EL (cell line): ENCODE measurements at places on chromosomes 13 and 19.

DNA sequence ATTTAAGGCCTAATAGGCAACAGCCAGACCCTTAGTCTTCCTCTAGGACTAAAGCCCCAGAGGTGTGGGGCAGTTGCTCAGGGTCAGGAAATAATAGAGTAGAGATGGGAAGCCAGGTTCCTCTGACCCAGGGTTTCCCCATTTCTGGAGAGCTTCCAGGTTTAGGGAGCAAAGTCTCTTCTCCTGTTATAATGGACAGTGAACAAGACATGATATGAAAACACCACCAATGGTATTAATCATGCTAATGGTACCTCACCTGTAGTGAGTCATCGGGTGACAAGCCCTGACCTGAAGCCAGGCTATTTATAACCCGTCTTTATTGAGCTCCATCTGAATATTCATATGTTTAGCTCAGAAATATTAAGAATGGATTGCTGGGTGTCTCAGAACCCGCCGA, 24.6 kb downstream of the BICRA start:
- DNase-seq: no peak

DNA sequence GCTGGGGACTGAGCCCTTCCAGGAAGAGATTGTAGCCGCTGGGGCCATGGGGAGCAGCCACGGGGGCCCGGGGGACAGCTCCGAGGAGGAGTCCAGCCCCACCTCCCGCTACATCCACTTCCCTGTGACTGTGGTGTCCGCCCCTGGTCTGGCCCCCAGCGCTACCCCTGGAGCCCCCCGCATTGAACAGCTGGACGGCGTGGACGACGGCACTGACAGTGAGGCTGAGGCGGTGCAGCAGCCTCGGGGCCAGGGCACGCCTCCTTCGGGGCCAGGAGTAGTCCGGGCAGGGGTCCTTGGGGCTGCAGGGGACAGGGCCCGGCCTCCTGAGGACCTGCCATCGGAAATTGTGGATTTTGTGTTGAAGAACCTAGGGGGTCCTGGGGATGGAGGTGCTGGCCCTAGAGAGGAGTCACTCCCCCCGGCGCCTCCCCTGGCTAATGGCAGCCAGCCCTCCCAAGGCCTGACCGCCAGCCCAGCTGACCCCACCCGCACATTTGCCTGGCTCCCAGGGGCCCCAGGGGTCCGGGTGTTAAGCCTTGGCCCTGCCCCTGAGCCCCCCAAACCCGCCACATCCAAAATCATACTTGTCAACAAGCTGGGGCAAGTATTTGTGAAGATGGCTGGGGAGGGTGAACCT, 9.6 kb downstream of the IGFLR1 start:
- DNase-seq: no peak

GRCh38 chr19:1290703-1291651, 5.3 kb downstream of the EFNA2 start:
- no peak for DNase-seq

DNA sequence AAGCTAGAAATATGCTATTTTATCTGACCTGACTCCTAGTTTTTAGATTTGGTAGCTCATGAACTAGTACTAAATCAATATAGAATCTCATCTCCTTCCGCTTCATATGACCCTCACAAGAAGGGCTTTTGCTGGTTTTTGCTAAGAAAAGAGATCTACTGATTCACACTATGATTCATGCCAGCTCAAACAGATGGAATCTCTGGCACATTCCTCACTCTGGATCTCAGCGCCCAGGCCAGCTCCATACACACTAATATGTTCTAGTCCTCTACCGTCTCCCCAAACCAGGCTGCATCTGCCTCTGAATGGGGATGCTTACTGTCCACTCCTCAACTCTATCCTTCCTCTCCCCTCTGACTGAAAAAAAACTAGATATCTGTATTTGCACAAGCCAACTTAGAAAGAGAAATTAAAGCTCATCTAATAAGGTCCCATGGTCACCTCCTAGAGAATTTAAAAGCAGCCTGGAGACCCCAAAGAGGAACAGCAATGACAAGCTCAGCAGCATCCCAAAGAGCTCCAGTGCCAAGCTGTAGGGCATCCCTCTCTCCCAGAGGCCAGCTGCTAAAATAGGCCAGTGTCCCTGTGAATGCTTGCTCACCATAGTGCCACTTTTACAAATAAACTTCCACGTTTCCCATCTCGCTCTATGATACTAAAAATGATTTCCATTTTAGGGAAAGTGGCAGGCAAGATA, 74.9 kb downstream of the LHFPL6 start:
- peak; percentile 96 for DNase-seq

DNA sequence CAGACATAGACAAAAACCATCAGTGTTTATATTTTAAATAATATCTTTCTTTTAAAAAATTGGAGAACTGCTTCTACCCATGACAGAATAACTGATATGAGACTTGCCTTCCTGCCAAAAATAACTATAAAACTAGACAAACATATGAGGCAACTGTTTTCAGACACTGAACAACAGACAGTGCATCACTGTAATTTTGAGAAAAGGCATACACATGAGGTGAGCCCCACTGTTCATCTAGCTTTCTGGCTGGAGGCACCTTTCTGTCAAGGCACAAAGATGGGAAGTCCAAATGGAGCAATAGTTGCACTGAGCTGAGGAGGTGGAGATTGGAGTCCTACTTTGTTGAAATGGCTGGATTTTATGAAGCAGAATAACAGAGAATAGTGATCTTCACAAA, 71.9 kb upstream of the ZNF507 start:
- DNase-seq: no peak

DNA sequence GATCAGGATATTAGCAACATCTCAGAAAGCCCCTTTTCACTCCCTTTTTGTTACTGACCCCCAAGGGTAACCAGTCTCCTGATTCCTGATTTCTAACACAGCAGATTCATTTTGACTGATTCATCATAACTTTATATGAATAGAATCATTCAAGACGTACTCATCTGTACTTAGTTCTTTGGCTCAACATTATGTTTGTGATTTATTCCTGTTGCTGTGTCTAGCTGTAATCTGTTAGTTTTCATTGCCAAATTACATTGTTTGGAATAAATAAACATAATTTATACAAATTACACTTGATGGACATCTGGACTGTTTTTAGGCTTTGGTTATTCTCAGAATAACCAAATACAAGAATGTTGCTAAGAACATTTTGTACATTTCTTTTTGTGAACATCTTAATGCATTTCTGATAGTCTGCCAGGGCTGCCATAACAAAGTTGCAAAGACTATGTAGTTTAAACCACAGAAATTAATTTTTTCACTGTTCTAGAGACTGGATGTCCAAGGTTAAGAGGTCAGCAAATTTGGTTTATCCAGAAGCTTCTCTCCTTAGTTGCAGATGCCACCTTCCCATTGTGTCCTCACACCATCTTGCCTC, 62.8 kb upstream of the EDNRB start:
- DNase-seq: peak; percentile 7

- DNase-seq: peak; percentile 81
Measured at GRCh38 chr19:5048091-5048726, 79.3 kb downstream of the KDM4B start.

- DNase-seq: no peak
Measured at GRCh38 chr19:7579182-7579581, 16.5 kb upstream of the CAMSAP3 start.
